ENCODE measurements at places on chromosomes 16 and 17. TPM values are rescaled to one million over a fixed set of nuclear protein-coding genes. Genes with fewer than 3 reads are reported as not detected.

KRT40 gene
- total RNA-seq, result 2.7 TPM

NPIPB6 gene
- not detected for total RNA-seq

WNK4 gene
- total RNA-seq, result 8.6 TPM

CES5A gene
- total RNA-seq, result not detected

CDH11 gene
- not detected for total RNA-seq

PPP1R9B gene
- total RNA-seq, result 38.7 TPM

SOX8 gene
- total RNA-seq, result 0.61 TPM

CCL22 gene
- total RNA-seq, result not detected

CCL1 gene
- not detected for total RNA-seq

TSC2 gene
- total RNA-seq, result 85.0 TPM

SCIMP gene
- not detected for total RNA-seq

TNFSF13 gene
- total RNA-seq, result 15.6 TPM

KRT33A gene
- not detected for total RNA-seq

GNGT2 gene
- total RNA-seq, result not detected

AOC2 gene
- total RNA-seq, result 1.6 TPM

HS3ST6 gene
- not detected for total RNA-seq

PYCARD gene
- 118 TPM for total RNA-seq

CLEC19A gene
- not detected for total RNA-seq

HNF1B gene
- total RNA-seq, result 66.0 TPM

GLP2R gene
- not detected for total RNA-seq

DNA sequence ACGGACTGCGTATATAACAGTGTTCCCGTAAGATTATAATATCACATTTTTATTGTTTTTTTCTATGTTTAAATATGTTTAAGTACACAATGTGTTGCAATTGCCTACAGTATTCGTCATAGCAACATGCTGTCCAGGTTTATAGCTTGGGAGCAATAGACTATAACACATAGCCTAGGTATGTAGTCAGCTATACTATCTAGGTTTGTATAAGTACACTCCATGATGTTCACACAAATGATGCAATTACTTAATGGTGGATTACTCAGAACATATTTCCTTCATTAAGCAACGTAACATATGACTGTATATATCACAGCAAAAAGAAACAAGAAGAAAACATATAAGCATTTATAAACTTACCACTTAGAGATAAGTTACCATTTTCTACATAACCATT, 160.0 kb downstream of the CBLN1 start:
- DNase-seq, result no peak

- DNase-seq, result no peak
Measured at GRCh38 chr17:81285179-81285878, 9.8 kb downstream of the SLC38A10 start.

- DNase-seq, result no peak
Measured at GRCh38 chr17:20783091-20783490, 203.6 kb downstream of the CDRT15L2 start.

GRCh38 chr17:47373002-47373401, 49.2 kb downstream of the EFCAB13 start:
- DNase-seq, result no peak

DNA sequence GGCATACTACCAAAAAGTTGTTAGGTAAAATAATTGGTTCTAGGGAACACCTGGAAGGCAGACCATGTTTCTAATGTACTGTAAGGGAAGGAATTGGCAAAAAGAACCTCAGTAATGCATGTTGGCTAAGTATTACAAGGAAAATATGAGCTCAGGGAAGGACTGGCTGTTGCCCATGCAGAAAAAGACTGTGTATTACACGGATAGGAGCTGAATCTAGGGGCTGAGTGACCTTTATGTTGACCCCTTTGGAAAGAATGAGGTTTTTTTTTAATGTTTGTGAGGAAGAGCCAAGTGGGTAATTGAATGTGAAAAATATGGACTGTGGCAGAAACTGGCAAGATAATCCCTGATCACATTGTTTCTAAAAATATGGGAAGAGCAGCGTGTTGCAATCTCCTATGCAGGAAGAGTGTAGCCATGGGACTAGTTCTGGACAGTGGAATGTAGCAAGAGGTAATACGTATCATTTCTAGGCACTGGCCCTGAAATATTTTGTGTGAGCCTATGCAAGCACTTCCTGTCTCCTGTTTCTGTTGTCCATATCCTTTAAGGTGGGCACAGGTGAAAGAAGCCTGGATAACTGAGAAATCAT, 95.1 kb upstream of the CNTNAP4 start:
- DNase-seq, result no peak

- DNase-seq, result no peak
Measured at GRCh38 chr16:6708576-6709215, 623.9 kb upstream of the RBFOX1 start.

DNA sequence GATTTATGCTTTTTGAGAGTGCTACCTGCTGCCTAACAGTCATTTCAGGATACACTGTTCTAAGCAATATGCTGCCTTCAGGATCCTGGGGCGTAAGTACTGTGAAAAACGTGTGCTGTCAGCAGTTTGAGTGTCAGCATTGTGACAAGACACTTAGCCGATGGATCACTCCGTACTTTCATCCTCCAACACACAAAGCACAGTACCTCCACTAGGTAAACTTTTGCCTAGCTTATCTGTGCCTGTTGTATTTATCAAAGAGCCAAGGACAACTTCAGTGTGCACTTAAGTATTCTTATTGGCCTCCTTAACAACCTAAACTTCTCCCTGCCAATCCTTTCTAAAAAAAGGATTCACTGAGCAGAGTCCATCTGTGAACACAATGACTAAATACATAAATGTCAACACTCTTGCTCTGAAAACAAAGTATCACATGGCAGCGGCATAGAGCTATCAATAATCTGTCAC, 33.8 kb upstream of the PHLPP2 start:
- DNase-seq, result no peak

- DNase-seq, result no peak
Measured at GRCh38 chr16:50096791-50097190, 31.0 kb downstream of the HEATR3 start.

GRCh38 chr17:27293898-27294688, at the start of gene WSB1:
WSB1 (plus strand) TSS chr17:27294114; CDS start chr17:27294396, 282 bp downstream.
- peak; percentile 89 for DNase-seq

DNA sequence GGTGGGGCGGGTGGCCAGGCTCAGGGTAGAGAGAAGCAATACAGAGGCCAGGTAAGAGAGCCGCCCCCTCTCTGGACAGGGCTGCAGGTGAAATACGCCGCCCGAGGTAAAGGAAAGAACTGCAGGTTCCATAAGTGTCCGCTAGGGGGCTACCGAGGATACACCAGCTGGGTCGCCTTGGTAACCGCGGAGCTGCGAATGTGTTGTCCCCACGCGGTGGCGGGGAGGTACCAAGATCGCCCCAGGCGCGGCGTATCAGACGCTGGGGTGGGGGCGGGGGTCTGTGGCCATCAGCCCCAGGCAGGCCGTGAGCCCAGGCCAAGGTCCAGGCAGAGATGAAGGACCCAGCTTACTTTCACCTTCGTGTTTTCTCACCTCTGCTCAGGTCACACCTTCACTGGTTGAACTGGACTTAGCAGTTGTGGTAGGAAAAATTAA, 18.4 kb upstream of the ZFP90 start:
- peak; percentile 97 for DNase-seq

DNA sequence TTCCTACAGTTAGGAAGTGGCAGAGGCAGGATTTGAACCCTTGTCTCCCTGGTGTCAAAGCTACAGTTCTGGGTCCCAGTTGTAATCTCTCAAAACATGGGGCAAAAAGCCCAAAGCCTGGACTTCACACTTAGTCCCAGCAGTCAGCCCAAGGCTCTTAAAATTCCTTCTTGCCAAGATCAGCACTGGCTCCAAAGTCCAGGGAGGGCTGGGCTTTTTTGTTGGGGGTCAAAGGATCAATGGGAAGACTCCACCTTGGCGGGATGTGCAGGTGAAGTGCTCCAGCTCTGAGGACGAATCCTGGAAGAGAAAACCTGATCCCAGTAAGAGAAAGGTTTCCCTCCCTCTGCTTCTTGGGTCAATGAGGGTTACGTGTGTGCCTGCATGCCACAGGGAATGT, 195.5 kb downstream of the HAPSTR1 start:
- DNase-seq, result no peak

- DNase-seq, result peak; percentile 88
Measured at GRCh38 chr16:86575754-86576557, 2.4 kb upstream of the FOXL1 start.

- DNase-seq, result no peak
Measured at GRCh38 chr16:16149710-16150116, 73.6 kb downstream of the ABCC6 start.

- peak; percentile 65 for DNase-seq
Measured at GRCh38 chr17:74419928-74420411, 11.9 kb upstream of the GPRC5C start.

DNA sequence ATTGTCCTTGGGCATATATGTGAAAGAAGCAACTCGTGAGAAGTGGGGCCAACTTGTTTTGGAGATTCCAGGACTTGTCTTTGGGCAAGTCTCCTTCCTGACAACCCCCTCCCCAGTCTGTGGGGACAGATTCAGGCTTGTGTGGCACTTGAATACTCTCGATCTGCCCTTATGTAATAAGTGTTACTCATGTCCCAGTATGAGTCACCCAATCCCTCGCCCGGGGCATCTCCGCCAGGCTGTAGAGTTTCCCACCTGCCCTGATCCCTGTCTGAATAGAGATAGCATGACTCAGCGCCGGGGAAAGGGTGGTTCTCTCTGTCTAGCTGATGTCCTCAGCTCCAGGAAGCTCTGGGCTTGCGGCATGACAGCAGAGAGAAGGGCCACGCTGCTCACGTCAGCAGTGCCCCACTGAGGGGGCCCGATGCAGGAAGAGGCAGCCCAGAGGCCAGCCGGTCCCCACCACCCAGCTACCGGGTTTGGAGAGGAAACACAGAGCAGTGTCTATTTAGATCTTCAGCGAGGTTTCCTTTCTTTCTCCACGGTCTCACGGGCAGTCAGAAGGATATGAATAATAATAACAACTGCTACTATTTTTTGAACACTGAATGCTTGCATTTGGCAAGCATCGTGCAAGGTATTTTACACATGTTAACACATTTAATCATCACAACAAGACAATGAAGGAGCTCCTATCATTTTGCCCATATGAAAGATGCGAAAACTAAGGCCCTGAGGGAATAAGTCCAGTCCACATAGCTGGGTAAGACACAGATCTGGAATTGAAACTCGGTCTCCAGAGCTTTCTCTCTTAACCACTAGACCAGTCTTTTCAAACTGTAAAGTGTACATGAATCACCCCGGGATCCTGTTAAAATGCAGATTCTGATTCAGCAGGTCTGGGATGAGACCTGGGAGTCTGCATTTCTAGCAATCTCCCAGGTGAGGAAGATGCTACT, 426.7 kb upstream of the MAF start:
- DNase-seq, result peak; percentile 93

GRCh38 chr16:65117811-65118448, 3.9 kb downstream of the CDH11 start:
- peak; percentile 70 for DNase-seq

- no peak for DNase-seq
Measured at GRCh38 chr17:50944902-50945720, 79.0 kb upstream of the TOB1 start.

DNA sequence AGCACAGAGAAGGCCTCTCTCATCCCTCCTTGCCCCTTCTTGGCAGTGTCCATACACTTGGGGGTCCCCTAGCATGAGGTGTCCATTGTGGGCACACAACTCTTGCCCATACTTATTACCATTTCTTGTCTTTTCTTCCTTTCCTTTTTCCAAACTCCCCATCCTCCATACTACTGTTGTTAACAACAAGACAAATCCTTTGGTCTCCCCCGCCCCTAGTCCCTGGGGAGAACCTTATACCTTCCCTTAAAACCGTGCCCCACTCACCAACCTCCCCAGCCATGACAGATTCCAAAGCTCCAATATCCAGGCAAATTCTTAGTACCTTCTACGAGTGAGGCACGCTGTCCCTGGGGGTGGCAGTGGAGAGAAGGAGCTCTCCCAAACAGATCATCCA, 82.9 kb downstream of the GAS7 start:
- DNase-seq, result no peak

DNA sequence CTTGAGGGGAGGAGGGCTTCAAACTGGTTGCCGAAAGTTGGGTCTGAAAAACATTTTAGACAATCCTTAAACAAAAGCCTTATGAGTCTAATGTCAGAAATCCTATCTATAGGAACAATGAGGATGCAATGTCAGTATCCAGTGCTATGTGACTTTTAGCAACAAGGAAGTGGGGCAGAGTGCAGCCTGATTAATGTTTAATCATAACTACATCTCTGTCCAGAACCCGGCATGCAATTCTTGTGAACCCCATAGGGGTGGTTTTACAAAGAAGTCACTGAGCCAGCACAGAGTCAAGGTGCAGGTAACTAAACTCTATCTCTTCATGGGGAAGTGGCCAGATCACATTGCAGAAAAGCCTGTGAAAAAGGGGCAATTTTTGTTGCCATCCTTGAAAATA, 267.5 kb downstream of the HS3ST4 start:
- DNase-seq, result peak; percentile 9

DNA sequence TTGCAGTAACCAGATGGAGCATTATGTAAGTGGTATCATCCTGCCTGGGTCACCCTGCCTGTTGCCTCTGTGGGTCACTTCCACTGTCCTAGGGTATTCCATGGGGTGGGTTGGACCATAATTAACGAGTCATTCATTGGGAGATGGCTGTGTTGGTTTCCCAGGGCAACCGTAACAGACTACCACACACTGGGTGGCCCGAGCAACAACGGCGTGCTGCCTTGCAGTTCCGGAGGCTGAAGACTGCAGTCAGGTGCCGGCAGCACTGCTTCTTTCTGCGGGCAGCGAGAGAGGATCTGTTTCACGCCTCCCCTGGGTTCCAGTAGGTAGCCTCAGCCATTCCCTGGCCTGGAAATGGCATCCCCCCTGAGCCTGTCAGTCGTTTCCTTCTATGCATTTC, 28.9 kb upstream of the CMIP start:
- DNase-seq, result no peak

GRCh38 chr17:7632492-7632894, 2.6 kb downstream of the SHBG start:
- peak; percentile 25 for DNase-seq

GRCh38 chr17:28341516-28341915, 6.0 kb downstream of the TNFAIP1 start:
- DNase-seq, result no peak

GRCh38 chr17:30326809-30327208, 7.0 kb downstream of the TMIGD1 start:
- DNase-seq, result no peak

- DNase-seq, result no peak
Measured at GRCh38 chr16:14400285-14400977, 229.6 kb downstream of the PARN start.

GRCh38 chr17:40075201-40075941, 12.6 kb downstream of the THRA start:
- peak; percentile 92 for DNase-seq

GRCh38 chr16:88831838-88832237, 20.1 kb upstream of the APRT start:
- DNase-seq, result peak; percentile 5

- DNase-seq, result no peak
Measured at GRCh38 chr16:89352091-89352681, 134.7 kb downstream of the ZNF778 start.
